C1 segment of cervical spinal cord (tissue), 14 donors: ENCODE measurements at places on chromosomes 3 and 15.
A peak's percentile ranks its signal among the peaks of the same experiment; 100 is the strongest.

DNA sequence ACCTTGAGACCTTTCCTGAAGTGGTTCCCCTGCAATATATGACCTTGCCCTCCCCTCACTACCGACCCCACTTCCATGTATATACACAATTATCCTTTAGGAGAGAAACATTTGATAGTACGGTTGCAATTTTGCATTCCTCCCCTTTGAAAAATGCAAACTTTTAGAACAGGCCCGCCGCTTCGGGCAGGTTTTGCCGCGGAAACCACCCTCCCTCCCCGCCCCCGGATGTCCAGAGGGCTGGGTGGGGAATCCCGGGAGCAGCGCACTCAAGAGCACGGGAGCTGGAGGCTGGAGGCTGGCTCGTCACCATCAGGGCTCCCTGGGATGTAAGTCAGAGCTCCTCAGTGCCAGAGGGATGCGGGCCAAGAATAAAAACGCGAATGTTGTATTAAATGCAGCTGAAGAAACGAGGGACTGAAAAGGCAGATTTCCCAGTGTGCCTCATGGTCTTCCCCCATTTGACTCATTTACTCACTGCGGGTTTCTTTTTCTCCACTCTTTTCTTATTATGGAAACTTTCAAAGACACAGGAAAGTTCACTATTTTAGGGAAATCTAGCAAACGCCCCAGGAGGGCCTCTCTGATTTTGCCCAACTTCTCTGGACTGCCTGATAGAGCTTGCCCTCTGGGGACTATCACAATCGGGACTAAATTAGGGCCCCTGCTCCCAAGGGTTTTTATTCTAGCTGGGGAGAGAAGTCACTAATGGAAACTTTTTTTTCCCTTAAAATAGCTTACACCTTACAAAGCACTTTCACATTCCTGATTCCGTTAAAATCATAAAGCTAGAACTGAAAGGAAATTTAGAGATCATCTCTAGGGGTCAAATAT lies 2.9 kb upstream of the USP3 start:
- DNase-seq = peak; percentile 39

DNA sequence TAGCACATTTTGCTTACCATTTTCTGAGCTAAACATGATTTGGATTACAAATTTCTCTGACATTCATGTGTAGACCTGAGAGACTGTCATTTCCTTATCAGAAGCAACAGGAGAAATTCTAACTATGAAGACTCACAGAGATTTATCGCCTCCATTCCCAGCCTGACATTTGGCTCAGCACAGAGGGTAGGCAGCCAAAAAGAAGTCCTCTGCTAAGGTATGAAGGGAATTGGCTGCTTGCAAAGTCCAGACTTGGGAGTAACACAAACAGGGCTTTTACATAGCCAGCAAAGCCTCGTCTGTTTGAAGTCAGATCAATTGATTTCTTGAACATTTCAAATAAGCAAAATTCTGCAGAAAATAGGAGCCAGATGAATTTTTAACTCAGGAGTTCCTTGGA lies 57.0 kb upstream of the CMSS1 start:
- no peak for DNase-seq

- DNase-seq = no peak
Observed at GRCh38 chr3:37489355-37489754, 315.0 kb upstream of the LRRFIP2 start.

DNA sequence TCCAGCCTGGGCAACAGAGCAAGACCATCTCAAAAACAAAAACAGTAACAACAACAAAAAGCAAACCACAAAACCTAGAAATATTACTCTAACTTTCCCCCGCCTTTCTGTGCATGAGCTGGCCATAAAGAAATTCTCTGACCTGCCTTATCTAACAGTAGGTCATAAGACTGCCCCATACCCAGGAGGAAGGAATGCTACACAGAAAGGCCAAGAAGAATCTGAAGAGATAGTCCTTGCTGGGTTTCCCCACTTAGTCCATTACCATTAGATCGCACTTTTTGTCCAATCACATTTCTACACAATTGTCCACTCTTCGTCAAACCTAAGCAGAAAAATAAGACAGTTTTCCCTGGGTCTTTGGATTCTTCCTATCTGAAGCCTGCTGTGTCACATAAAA lies 23.5 kb downstream of the CIAO2A start:
- DNase-seq = no peak

GRCh38 chr3:124201786-124202185 lies 209.9 kb upstream of the ROPN1 start:
- no peak for DNase-seq

- peak; percentile 37 for DNase-seq
Observed at GRCh38 chr15:77710637-77711036, 77.9 kb upstream of the LINGO1 start.

DNA sequence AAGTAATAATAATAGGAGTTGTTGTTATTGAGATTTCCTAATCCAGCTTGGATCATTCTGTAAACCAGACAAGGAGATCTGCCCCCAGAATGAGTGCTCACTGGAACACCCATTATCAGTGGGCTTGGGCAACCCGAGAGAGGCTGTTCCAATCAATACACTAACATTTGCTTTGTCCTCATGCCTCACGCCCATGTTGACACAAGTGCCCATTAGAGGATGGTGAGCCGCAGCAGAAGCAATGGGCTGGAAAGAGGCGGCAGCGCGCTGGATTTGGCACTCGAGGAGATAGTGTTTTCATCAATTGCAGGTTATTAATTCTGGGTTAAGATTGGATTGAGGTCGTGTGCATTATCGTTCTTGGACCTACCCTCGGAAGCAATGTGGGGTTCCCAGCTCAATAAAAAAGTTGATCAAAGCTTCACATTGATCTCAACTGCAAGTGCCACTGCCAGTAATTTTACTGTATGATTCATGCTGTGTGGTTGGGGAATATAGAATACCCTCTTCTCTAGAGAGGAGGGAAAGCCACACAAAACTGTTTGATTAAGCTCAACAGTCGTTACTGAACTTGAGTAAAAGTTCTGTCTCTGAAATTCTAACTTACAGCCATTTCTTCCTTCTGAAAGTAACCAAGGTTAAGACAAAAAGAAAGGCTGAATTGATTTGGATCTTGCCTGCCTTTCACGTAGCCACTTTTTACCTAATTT lies 15.7 kb downstream of the LYZL4 start:
- DNase-seq = no peak
